ENCODE measurements at places on chromosomes 12 and 14. TPM values are rescaled to one million over a fixed set of nuclear protein-coding genes. Genes with fewer than 3 reads are reported as not detected.

Gene TSPAN8
- total RNA-seq, result not detected

Gene NKX2-8
- not detected for total RNA-seq

Gene PARP2
- 22.6 TPM for total RNA-seq

Gene KRT82
- not detected for total RNA-seq

Gene CLEC1A
- total RNA-seq, result 0.86 TPM

Gene RPL36AL
- total RNA-seq, result 230 TPM

Gene GPHN
- 15.3 TPM for total RNA-seq

Gene PZP
- not detected for total RNA-seq

Gene TMEM52B
- 1.4 TPM for total RNA-seq

Gene ISCA2
- total RNA-seq, result 28.4 TPM

- DNase-seq, result no peak
Observed at GRCh38 chr14:104343690-104344640, 205.6 kb downstream of the KIF26A start.

DNA sequence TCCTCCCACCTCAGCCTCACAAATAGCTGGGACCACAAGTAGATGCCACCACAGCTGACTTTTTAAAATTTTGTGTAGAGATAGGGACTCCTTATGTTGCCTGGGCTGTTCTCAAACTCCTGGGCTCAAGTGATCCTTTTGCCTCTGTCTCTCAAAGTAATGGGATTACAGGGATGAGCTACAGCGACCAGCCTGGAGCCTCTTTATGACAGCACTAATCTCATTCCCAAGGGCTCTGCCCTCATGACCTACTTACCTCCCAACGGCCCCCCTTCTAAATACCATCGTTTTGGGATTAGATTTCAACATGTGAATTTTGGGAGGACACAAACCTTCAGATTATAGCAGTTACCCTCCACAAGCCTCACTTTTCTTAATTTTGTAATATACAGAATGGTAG is 150.6 kb upstream of the FUT8 start:
- no peak for DNase-seq

GRCh38 chr12:22121224-22121623 is 75.2 kb downstream of the CMAS start:
- DNase-seq, result no peak

DNA sequence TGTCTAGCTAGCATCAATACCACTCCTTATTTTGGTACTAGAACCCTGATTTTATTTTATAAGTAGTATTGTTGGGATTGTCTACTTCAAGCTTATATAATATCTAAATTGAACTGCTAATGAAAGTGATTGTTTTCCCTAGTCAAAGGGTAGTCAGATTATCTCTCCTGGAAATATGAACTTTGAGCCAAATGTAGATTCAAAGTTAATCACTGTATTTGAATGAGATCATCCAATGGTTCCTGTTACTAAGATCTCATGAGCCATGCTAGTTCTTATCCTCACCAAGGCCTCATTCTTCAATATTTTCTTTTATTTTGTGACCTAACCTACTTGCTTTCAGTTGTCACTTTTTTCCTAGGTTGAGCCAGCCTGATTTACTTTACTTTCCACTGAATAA is 276.7 kb downstream of the RASSF9 start:
- DNase-seq, result no peak

- DNase-seq, result no peak
Observed at GRCh38 chr12:47216150-47216677, 136.5 kb upstream of the AMIGO2 start.

DNA sequence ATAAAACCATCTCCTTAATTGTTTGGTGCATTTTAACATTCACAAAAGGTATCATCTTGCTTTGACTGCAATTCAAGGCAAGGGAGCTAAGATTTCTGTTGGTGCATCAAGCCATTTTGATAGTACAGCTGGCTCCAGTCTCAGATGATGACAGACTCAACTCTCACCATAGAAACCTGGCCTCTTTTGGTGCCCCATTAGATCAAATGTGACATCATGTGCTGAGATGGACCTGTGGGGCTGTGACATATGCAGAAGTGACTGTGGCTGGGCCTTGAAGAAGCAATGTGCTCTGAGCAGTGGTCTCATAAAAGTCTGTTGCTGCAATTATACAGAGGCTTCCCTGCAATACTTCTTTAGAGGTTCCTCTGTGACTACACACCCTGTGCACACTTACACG is 88.4 kb downstream of the SLC2A13 start:
- no peak for DNase-seq

GRCh38 chr12:132070298-132070697 is 73.8 kb downstream of the DDX51 start:
- no peak for DNase-seq

DNA sequence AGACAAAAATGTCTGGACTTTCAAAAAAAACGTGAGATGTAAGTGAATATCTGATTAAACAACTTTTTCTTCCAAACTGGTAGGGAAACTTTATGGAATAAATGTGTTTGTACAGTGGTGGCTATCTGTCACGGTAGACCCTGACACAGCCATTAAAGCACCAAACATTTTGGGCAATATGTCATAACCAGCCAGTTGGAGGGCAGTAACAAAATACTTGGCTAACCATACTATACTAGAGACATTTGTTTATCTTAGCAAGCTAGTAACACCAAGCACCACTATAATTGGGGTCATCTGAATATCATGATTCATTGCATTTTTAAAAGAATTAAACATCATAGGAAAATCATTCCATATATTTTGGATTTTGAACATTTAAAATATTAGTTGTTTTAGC is 6.0 kb upstream of the MYF6 start:
- no peak for DNase-seq

GRCh38 chr12:121060149-121061001 is 21.3 kb upstream of the OASL start:
- peak; percentile 32 for DNase-seq

DNA sequence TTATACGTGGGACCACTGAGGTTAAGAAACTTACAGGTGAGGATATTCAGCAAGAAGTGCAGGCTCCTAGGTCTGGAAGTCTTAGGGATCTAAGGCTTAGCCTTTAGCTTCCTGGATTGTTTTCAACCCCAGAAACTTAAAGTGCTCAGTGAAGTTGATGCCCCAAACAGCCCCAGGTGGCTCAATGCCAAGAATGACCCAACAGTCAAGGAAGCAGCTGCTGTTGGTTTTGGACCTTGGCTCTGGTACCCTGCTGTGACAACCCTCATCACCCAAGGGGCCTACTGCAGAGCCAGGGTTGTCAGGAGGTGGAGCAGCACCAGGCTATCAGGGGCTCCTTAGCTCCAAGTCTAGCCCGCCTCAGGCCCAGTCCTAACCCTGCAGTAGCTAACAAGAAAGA is 36.8 kb downstream of the VDR start:
- DNase-seq, result no peak

DNA sequence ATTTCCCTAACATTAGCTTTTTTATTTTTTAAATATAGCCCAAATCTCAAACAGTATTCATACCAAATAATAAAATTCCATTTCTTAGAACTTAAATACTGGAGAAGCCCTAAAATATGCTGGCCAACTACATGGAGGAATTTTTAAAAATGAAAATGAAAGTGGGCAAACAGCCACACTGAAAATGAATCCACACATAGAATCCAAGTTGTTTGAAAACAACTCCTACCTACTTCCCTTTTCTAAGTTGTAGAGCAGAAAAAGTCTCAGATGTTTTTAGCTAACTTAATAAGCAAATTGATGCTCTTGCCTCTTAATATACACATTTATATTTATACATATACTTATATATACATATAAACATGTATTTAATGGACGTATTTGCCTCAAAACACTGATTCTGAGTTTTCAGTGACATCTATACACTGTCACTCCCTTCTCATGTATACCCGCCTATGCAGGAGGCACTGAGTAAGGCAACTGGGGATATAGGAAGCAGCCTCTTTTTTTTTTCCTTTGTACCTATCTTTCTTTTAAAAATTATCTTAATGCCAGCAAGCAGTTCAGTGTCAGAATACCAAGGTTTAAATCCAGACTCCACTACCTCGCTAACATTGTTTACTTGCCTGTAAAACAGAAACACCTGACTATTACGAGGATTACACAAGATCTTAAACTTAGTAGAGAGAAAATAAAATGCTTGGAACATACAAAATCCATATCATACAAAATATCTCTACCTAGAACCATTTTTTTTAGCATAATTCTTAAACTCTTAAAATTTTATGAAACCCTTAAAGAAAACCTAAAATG is 13.3 kb downstream of the DICER1 start:
- no peak for DNase-seq

GRCh38 chr12:108801736-108802100 is 55.7 kb downstream of the SSH1 start:
- DNase-seq, result peak; percentile 30

DNA sequence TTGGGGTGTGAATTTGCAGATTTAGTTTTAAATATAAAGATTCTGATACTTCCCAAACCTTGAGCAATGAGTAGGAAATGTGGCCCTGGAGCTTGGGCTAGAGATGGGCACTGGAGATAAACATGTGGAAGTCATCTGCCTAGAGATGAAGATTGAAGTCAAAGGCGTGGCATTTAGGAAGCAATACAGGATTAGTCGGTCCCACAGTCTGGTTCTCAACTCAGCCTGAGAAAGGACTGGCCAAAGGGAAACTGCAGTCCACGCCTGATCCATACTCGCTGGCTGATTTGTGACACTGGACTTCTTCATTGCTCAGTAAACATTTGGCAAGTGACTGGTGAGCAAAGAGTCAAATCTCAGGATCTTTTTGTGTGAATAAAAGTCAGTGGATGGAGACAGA is 268.2 kb upstream of the ATP2B1 start:
- no peak for DNase-seq

GRCh38 chr14:35215110-35215813 is 76.9 kb upstream of the PSMA6 start:
- peak; percentile 65 for DNase-seq

GRCh38 chr12:13165617-13166041 is 30.9 kb upstream of the EMP1 start:
- peak; percentile 43 for DNase-seq

GRCh38 chr14:54735424-54735823 is 167.2 kb downstream of the GCH1 start:
- no peak for DNase-seq

DNA sequence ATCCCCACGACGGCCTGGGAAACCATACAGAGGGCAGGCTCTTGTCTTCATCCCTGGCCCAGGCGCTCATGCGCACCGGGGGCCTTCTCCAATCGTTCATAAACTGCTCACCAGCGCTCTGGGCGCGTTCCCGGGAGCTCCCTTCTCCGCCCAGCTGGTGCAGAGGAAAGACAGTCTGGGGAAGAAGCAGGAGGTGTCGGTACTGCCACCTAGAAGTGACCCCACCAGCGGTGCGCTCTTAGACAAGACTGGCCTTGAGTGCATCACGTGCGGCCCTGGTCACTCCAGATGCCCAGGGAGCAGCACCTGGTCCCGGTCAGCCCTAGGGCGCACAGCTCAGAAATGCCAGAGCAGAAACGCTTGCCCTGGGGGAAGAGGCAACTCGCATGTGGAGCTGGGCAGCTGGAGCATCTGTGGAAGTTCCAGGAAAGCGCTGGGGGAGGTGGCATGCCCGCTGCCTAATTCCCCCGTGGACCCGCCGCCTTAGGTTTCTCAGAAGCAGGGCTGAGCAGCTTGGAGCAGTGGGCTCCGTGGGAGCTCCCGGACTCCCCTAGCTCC is 2.5 kb downstream of the GSC start:
- DNase-seq, result no peak

DNA sequence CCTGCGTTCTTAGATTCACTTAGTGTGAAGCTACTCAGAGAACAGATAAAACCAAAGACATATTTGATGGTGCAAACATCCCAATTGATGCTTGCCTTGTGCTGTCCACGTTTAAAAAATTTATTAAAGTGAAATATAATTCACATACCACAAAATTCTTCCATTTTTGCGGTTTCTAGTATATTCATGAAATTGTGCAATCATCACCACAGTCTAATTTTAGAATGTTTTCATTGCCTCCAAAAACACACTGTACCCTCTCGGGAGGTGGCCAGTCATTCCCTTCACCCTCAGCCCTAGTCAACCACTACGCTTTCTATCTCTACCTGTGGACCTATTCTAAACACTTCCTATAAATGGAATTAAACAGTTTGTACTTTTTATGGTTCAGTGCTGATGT is 1109.2 kb downstream of the FLRT2 start:
- no peak for DNase-seq

DNA sequence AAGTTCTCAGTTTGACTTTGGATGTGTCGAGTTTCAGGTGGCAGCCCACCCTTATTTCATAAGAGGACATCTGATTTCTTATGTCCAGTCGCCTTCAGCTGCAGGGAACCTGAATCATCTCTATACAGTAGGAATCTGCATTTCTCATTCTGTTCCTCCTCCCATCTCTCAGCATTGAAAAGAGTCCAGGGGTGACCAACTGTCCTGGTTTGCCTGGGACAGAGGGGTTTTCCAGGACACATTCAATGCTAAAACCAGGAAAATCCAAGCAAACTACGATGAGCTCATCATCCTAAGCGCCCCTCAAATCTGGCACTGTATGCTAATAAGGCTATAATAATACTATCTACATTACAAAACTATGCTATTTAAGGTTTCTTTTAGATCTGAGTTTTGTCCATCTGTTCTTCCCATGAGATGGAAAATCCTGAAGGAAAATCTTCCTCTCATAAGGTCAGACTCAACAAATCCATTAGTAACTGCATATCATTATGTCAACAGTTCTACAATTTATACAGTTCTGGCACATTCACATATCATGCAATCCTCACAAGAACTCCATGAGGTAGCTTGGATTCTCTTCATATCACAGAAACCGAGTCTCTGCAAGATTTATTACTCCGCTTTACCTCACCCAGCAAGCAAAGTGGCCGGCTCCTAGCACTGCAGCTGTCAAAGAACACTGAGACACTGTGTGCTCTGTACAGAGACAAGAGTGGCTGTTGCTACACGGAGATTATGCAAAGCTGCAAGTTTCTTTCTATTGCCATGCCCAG is 15.6 kb upstream of the CALM1 start:
- no peak for DNase-seq

GRCh38 chr14:102272392-102272791 is 32.6 kb downstream of the MOK start:
- DNase-seq, result peak; percentile 13

DNA sequence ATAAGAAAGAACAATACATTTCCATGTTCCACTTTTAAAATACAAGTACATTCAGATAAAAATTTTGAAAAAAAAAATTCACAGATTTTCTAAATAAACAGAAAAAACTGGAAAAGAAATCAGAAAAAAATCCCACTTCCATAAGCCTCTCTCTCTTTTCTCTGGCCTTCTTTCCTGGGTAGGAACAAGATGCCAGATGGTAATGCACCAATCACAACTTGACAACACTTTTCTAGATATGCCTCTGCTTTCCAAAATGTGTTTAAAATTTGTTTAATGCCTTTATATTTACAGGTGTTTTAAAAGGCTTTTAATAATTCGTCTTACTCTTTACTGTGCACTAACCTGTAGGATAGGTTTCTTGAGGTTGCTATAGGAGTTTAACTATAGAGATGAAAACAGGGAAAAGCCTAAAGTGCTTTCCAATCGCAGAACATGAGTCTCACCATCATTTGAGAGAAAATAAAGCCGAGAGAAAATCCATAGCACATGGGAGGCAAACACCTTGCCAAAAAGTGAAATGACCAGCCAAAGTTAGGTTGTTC is 74.2 kb downstream of the TMTC1 start:
- no peak for DNase-seq

DNA sequence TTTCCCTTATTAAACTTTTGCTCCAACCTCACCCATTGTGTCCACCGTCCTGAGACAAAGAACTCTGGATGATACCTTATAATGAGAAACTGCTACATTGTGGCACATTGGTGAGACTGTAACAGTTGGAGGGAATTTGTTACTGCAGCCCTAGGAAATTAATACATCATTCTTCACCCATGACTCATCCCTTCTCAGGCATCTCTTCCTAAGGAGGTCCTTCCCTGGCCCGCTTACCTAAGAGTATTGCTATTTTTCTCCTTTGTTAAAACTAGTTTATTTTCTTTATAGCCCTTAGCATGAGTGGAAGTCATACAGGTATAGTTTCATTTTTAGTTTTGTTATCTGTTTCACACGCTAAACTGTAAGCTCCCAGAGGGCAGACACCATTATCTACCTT is 87.1 kb downstream of the TMEM260 start:
- DNase-seq, result peak; percentile 30
